HepG2 (cell line): ENCODE measurements at places on chromosomes 2 and 18. TPM values are rescaled to one million over a fixed set of nuclear protein-coding genes. Genes with fewer than 3 reads are reported as not detected.

IL1RL1 gene
- 0.02 and 0.06 TPM in 2 replicates for total RNA-seq

CDH7 gene
- not detected in 2 replicates for total RNA-seq

GRCh38 chr18:36328916-36329315 lies 31.4 kb downstream of the FHOD3 start:
- no peak for DNase-seq

DNA sequence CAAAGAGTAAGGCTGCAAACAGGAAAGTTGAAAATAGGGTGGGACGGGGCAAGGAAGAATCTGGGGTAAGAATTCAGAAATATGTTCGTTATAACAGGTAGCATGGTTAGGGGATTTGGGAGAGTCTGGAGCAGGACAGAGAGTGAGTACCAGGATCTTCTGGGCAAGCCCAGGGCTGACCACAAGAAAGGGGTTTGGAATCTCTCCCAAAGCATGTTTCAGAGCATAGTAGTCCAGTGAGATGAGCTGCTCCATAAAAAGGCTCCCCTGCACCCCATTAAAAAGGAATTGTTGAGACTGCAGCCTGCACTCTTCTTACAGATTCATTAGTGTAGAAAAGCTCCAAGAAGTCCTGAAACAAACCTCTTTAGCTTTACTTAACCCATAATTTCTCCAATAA lies 291.1 kb downstream of the MTX2 start:
- no peak for DNase-seq

GRCh38 chr2:12317814-12318426 lies 398.8 kb upstream of the TRIB2 start:
- DNase-seq, result no peak

GRCh38 chr2:18243816-18244215 lies 316.6 kb downstream of the RDH14 start:
- DNase-seq, result no peak

- DNase-seq, result no peak
Measured at GRCh38 chr18:61606759-61607158, 273.5 kb downstream of the CDH20 start.

DNA sequence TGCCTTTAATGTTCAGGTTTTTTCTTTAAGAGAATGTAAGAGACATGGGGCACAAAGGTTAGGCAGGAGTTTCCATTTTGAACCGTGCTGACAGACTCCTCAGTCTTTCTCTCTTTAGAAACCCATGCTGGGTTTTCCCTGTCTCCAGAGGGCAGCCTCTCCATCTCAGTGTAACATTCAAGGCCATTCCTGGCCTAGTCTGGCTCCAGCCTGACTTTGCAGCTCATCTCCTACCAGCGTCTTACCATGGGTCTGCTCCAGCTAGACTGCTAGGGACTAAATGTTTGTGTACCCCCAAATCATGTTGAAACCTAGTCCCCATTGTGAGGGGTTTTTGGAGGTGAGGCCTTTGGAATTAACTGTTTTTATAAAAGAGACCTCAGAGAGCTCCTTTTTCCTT lies 9.8 kb upstream of the CLIP4 start:
- no peak for DNase-seq

GRCh38 chr2:25824216-25824615 lies 54.1 kb downstream of the ASXL2 start:
- DNase-seq, result no peak

GRCh38 chr18:25843791-25844190 lies 246.6 kb downstream of the SS18 start:
- no peak for DNase-seq

DNA sequence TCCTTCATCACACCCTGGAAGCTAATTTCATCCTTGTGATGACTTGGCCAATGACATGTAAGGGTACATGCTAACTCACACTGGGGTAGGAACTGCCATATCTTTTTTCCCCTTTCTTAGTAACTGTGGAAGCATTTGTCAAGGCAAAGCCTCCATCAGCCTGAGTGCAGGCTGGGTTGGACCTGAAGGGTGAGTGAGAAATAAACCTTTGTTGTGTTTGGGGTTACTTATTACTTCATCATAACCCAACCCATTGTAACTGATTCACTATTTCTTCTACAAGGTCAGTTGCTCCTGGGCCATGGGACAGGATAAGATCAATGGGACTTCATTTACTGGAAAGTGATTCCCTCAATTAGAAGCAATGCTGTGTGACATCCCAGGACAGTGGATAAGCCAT lies 108.4 kb downstream of the COL6A3 start:
- DNase-seq, result no peak

- DNase-seq, result no peak
Measured at GRCh38 chr2:200869014-200869413, 4.6 kb upstream of the CLK1 start.
